ENCODE measurements at places on chromosomes 4 and X.

DNA sequence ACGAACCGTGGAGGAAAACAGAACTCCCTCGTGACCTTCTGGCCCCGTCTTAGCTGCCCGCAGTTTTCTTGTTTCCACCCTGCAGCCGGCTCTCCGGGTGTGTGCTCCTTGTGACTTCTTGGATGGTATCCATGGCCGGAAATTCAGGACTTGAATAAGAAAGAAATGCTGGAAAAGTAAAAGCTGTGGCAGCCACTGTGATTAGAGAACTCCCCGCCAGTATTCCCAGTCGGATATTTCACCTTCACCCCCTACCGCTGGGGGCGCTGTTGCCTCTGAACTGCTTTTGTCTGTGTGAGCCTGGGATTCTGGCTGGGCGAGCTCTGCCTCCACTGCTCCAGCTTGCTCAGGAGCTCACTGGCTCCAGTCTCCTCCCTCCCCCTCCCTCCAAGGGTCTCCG lies 41.5 kb upstream of the CYP4V2 start:
- no peak for DNase-seq

DNA sequence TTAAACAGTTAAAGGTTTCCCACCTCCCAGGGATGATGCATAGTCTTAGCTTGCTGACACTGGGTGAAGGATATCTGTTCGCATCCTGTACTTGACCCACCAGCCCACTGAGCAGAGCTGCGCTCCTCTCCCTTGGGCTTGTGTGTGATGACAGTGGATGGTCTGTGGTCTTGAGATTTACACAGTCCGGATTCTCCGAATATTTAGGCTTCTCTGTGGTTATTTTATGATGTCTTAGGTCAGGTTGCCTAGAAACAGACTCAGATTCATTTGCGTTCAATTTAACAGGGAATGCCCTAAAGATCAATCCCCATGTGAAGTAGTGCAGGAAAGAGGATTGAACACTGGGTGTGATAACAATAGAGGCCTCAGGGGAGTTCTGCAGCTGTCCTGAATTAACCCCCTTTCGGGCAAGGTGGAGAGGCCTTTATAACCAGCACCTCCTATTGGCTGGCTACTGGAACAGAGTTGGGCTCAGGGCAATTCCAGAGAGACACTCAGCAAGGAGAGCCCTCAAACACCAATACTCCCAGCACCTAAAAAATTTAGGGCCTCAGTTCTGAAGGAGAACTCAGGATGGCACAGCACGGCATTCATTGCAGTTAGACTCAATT lies 653.2 kb upstream of the GALNT7 start:
- DNase-seq, result no peak

DNA sequence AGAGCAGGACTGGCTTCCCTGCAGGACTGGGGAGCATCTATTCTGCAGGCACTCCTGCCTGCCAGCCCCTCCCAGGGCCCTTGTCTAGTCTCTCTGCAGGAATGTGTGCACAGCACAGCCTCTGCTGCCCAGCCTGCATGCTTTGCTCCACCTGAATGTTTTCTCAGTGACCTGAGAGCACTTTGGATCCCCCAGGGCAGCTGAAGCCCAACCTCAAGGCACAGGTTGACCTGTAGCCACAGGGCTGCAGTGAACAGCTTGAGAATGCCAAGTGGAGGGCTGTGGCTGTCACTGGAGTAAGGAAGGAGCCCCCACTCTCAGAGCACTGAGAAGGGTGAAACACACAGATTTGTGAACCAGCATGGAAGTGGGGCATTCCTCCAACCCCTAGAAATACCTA lies 760.2 kb downstream of the STIM2 start:
- no peak for DNase-seq

GRCh38 chr4:138897811-138898226 lies 117.8 kb upstream of the NOCT start:
- DNase-seq, result peak; percentile 51

GRCh38 chr4:88277711-88278225 lies 6.6 kb downstream of the PPM1K start:
- DNase-seq, result no peak

GRCh38 chr4:23033796-23034195 lies 341.1 kb downstream of the GBA3 start:
- DNase-seq, result no peak

GRCh38 chrX:37717708-37718107 lies 32.1 kb downstream of the XK start:
- no peak for DNase-seq

DNA sequence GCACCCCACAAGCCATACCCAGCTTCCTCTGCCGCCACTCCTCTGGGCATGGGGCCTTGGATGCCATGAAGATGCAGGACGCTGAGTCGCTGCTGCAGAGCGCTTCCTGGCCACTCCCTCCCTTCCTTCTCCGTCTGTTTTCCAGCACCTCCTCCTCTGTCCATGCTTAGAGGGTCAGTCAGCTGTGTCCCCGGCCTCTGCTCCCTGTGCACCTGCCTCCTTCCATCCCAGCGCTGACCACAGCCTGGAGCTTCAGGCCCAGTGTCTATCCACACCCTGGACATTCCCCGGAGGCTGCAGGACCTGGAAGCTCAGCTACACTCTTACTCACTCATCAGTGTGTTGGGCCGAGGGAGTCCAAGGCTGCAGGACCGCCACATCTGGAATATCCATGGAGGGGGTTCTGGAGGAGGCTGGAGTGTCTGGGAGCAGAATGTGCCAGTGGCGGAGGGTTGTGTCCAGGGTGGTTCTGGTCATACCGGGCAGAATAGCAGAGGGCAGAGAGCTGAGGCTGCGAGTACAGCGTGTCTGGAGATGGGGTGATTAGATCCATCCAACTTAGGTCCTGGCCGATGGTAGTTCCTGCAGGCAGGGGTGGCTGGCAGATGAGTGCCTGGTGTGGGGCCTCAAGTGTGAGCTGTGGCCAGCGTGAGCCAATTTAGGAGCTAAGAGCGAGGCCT lies 58.6 kb upstream of the ADRA2C start:
- DNase-seq, result no peak

Data from SJSA1 (cell line).